ENCODE measurements at places on chromosomes 7 and 10. TPM values are rescaled to one million over a fixed set of nuclear protein-coding genes. Genes with fewer than 3 reads are reported as not detected.

ADCY1 gene
- total RNA-seq, result 13.7 TPM

CYP2W1 gene
- total RNA-seq, result not detected

C10orf88 gene
- 11.8 TPM for total RNA-seq

FOXL3 gene
- not detected for total RNA-seq

BAMBI gene
- total RNA-seq, result 4.8 TPM

ASAH2 gene
- total RNA-seq, result 5.9 TPM

TWIST1 gene
- total RNA-seq, result 8.1 TPM

ELAPOR2 gene
- total RNA-seq, result 42.2 TPM

RAPGEF5 gene
- total RNA-seq, result 6.0 TPM

LRRC18 gene
- total RNA-seq, result not detected

ADK gene
- 35.6 TPM for total RNA-seq

DLX6 gene
- total RNA-seq, result 0.26 TPM

GHRHR gene
- 0.84 TPM for total RNA-seq

NUTM2A gene
- 3.7 TPM for total RNA-seq

RNF148 gene
- total RNA-seq, result not detected

MXI1 gene
- total RNA-seq, result 20.6 TPM

POU6F2 gene
- total RNA-seq, result 7.6 TPM

Data from neural crest cell (in vitro differentiated cells).